Substantia nigra (tissue), 51 donors: ENCODE measurements at places on chromosomes 11 and 22.

- DNase-seq, result no peak
Measured at GRCh38 chr11:63554877-63555223, 8.3 kb downstream of the PLAAT2 start.

DNA sequence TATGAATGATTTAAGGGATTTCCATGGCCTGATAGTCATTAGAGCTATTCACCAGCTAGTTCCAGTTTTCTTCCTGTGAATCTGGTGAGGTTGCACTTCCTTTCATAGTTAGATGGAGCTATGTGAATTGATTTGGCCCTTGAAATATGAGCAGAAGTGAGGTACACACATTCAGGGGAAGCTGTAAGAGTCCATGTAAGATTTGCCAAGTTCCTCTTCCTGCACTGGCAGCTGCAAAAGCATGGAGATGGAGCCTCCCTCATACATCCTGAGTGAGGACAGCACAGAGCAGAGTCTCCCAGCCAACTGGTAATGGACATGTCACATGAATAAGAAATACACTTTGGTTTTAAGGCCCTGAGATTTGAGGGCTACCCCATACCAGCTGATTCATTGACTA, 111.7 kb downstream of the CD44 start:
- DNase-seq, result no peak

- DNase-seq, result no peak
Measured at GRCh38 chr22:22556995-22557925, 1.8 kb downstream of the PRAME start.

GRCh38 chr11:70233034-70233433, 29.9 kb downstream of the FADD start:
- no peak for DNase-seq

- no peak for DNase-seq
Measured at GRCh38 chr11:36601155-36601554, 3.1 kb upstream of the RAG2 start.
